ENCODE measurements at places on chromosomes 2 and 18.
A peak's percentile ranks its signal among the peaks of the same experiment; 100 is the strongest.

DNA sequence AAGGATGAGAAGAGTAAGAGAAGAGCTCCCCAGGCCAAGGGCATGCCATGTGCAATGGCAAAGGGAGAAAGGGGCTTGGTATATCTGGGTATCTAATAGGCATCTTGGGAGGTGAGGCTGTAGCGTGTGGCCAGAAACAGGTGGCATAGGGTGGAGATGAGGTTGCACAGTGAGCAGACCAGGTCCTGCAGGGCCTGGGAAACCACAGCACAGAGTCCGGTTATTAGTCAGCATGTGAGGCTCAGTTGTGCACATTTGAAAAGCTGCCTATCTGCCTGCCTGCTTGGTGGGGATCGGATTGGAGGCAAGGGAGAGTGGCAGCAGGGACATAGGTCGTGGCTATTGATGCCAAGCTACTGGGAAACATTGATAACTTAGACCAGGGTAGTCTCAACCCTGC is 190.6 kb downstream of the TPGS2 start:
- no peak for DNase-seq

- DNase-seq: no peak
Measured at GRCh38 chr2:238299803-238300202, 11.4 kb upstream of the PER2 start.

DNA sequence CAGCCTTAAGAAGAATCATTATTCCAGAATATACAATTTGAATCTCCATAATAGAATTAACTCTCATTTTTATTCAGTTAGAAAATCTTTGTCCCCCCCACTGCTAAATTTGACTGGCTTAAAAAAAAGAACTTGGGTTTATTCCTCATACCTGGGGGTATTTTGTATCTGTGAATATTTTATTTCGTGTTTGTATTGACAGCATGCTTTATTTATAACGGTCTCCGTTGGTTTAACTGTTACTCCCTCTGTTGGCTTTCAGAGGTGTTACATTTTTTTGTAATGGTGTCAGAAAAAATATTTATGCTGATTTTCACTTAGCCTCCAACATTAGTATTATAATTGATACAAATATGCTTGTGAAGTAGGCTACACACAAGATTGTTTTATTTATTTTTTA is 109.1 kb downstream of the HAUS1 start:
- DNase-seq: no peak

- no peak for DNase-seq
Measured at GRCh38 chr18:21803495-21803894, 62.9 kb downstream of the MIB1 start.

DNA sequence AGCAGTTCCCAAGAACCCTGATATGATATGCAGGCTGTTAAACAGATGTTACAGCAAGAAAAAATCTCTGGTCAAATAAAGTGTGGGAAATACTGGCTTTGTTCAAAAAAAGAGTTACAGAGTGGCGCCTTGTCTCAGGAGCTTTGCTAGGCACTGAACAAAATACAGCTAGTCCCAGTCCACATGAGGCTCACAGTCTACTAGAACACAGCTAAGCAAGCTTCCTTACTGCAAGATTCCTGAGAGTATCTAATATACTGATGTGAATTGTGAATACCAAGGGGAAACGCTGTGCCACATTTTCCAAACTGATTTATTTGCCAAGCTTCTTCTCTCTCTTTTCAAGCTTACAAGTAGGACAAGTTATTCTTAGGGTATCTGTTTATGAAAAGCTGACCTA is 188.8 kb upstream of the NABP1 start:
- no peak for DNase-seq

GRCh38 chr2:240906141-240906910 is at the start of gene CROCC2:
CROCC2 (plus strand) TSS chr2:240906336; CDS start chr2:240906514, 178 bp downstream.
- no peak for DNase-seq

GRCh38 chr2:186256540-186256939 is 229.5 kb upstream of the ZC3H15 start:
- DNase-seq: no peak

- peak; percentile 20 for DNase-seq
Measured at GRCh38 chr2:239168575-239168974, 232.2 kb downstream of the HDAC4 start.

DNA sequence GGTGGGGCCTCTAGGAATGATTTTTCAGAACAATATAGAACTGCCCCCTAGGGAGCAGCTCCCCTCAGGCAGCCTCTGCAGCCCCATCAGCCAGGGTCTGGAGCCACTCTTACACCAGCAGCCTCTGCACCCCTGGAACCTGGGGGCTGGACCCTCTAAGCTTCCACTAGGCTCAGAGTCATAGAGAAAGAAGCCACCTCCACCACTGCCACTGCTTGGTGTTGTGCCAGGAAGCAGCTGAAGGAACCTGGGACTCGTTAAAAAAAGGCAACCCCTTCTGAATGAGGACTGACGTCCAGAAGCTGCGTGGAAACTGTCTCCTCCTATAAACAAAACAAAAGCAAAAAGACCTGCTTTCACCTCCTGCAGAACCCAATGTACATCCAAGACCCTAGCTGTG is 98.1 kb upstream of the HS6ST1 start:
- peak; percentile 4 for DNase-seq

DNA sequence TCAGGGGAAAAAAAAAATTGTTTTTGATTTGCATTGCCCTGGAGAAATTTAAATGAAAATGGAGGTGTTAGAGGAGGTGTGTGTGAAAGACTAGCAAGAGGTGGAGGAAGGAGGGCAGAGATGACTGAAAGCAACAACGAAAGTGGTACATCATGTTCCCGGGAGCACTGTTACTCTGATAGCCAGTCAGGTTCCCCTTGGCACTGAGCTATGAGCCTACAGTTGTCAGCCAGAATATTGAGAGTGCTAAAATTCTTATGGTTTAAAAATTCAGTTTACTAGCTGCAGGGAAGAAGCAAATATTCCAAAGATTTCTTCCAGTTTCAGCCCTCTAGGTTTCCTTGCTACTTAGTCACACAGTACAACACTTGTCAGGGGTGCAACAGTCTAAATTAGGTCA is 366.7 kb upstream of the DLGAP1 start:
- DNase-seq: no peak

DNA sequence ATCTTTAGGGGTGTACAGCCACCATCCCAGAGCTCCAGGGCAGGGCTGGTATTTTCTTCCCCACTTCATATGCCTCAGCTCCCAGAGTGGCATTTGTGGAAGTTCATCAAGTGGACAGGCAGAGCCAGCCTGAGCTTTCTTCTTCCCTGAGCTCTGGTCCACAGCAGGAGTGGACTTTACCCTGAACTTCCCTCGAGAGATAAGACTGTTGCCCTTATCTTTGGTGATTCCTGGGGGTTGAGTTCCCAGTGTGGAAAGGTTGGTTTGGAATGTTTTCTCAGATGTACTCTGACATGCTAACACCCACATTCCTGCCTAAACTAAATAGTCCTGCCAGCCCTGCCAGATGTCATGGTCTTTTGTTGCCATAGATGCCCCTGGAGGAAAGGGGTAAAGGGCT is 62.0 kb upstream of the LGALSL start:
- no peak for DNase-seq

- no peak for DNase-seq
Measured at GRCh38 chr18:26981360-26982082, 116.0 kb upstream of the AQP4 start.

DNA sequence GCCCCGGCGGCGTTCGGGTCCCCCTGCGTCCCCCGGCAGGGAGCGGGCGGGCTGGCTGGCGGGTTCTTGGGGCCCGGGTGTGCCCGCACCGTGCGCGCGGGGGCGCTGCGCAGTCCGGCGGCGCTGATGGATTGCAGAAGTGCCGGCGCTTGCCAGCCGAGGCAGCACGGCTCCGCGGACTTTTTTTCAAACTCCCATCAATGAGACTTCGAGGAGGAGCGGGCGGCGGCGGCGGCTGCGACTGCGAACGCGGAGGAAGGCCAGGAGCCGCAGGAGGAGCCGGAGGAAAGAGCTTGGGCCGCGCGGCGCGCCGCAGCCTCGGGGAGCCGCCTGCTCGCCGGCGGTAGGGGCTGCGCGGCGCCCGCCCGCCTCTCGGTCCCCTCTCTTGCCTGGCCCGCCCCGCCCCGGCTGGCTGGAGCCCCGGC is at the start of gene GLI2:
Gene GLI2, plus strand, starts transcription at position 123 of the 425 bp plus-strand sequence. CDS start 61,453 bp downstream, outside the sequence.
- DNase-seq: peak; percentile 88

- DNase-seq: no peak
Measured at GRCh38 chr2:172672114-172672513, 63.5 kb upstream of the RAPGEF4 start.

GRCh38 chr18:30748541-30748940 is 294.0 kb downstream of the DSC3 start:
- DNase-seq: no peak

GRCh38 chr18:47263430-47264307 is 12.2 kb upstream of the SKOR2 start:
- no peak for DNase-seq

GRCh38 chr18:11154368-11154989 is 5.1 kb upstream of the PIEZO2 start:
- no peak for DNase-seq

DNA sequence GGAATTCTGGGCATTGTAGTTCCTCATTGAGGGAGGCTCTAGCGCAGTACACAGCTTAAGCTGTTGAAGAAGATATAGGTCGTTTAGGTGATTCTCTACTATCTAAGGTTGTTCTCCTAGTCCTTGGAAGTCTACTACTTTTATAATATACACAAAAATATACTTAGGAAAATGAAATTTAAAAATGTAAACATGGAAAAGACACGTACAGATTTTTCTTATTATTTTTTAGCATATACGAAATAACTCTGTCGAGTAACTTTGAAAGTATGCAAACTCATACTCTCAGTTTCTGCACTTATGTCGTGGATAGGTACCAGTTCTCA is 272 bp upstream of the FASTKD1 start:
- no peak for DNase-seq

GRCh38 chr2:10028988-10029874 is 14.1 kb upstream of the KLF11 start:
- no peak for DNase-seq

DNA sequence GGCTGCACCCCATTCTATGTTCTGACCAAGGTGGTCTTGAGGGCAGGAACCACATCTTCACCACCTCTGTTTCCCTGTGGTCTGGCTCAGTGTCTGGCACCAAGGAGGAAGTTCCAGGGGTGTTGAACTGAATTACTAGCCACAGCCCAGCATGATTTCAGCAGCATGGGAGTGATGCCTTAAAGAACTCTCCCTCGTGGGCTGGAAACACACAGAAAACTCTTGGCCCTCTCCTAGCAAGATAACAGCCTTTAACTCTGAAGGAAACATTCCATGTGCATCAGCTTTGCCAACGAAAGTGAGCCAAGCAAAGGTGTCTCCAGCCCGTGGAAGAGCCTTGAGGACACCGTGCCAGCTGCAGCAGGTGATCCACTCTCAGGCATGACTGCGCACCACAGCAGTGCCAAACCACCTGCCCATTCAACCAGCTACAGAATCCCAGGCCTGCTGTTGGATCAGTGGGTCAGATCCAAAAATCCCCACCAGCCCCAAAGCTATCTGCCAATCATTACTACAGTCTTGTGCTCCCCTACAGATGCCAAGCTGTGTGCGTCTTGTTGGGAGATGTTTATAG is 124.8 kb downstream of the TTC32 start:
- no peak for DNase-seq

- DNase-seq: no peak
Measured at GRCh38 chr18:77020561-77020960, 112.0 kb downstream of the MBP start.

GRCh38 chr18:62371436-62371835 is 46.3 kb downstream of the TNFRSF11A start:
- peak; percentile 54 for DNase-seq

DNA sequence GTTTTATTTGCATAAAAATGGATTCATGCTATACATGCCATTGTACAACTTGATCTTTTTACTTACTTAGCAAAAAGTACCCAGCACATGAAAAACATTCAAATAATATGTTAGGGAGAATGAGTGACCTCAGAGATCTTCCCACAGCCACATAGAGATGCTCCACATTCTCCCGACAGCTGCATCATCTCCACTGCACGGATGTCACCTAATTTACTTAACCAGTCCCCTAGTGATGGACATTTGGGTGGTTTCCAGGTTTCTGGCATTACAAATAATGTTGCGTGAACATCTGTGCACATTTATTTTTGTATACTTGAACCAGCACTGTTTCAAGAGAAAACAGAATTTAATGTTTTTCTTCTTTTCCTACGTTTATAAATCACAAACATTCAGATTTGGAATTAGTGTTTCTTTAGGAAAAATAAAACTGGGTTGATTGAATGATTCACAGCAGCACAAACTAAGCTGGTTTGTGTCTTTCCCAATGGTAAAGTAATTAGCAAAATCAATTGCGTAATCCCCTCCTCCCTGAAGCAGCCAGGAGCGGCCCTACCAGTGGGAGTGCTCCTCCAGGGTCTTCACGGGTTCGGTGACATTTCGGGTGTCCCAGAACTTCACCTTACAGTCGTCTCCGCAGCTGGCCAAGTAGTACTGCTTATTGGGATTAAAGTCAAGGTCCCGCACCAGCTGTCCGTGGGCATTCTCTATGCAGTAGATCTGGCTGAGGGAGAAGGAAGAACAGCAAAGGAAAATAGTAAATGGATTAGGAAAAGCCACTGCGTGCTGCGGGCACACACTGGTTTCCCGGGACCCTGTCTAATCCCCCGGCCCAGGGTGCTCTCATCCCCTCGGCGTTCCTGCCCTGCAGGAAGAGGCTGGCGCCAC is 183.9 kb downstream of the EIPR1 start:
- no peak for DNase-seq

GRCh38 chr2:47313141-47313691 is 89.7 kb upstream of the MSH2 start:
- no peak for DNase-seq

- DNase-seq: no peak
Measured at GRCh38 chr18:79234438-79234837, 161.3 kb upstream of the NFATC1 start.

- no peak for DNase-seq
Measured at GRCh38 chr2:9403924-9404323, 19.4 kb downstream of the ITGB1BP1 start.

DNA sequence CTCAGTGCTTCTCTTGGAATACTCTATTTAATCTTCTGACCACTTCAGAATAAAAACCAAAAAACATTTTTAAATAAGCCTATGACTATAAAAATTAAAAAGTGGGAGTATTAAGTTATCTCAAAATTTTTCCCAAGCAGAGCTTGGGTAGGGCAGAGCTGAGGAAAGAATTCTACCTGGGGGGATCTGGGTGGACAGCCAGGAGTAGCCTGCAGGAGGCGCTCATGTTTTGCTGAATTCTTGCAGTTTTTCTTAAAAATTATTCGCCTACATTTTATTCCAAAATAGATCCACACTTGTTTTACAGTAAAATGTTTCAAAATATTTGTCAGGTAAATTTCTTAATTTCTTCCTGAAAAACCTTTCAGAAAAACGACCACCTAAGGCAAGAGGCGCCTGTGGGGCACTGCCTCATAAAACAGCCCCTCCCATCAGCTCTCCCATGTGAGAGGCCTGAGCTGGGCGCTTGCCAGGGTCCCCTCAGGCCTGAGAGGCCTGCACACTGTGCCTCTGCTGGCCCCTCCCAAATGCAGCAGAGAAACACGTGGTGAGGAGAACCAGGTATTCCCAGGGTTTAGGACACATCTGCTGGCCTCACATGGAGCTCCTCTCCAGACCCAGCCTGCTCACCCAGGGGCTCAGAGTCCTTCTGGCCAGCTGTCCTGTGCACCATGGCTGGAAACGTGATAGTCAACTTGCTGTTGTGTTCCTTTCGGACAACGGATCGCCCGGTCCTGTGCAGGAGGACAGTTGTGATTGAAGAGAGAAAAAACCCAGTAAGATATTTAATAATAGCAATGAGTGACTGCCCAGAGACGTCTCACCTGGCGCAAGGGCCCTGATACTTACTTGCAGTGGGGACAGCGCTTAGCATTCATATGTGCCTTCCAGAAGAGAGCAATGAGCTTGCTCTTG is 17.5 kb downstream of the POLR1A start:
- DNase-seq: no peak

Measured in right hindlimb (tissue), 1 donor.